ENCODE measurements at places on chromosomes 6 and 20.

DNA sequence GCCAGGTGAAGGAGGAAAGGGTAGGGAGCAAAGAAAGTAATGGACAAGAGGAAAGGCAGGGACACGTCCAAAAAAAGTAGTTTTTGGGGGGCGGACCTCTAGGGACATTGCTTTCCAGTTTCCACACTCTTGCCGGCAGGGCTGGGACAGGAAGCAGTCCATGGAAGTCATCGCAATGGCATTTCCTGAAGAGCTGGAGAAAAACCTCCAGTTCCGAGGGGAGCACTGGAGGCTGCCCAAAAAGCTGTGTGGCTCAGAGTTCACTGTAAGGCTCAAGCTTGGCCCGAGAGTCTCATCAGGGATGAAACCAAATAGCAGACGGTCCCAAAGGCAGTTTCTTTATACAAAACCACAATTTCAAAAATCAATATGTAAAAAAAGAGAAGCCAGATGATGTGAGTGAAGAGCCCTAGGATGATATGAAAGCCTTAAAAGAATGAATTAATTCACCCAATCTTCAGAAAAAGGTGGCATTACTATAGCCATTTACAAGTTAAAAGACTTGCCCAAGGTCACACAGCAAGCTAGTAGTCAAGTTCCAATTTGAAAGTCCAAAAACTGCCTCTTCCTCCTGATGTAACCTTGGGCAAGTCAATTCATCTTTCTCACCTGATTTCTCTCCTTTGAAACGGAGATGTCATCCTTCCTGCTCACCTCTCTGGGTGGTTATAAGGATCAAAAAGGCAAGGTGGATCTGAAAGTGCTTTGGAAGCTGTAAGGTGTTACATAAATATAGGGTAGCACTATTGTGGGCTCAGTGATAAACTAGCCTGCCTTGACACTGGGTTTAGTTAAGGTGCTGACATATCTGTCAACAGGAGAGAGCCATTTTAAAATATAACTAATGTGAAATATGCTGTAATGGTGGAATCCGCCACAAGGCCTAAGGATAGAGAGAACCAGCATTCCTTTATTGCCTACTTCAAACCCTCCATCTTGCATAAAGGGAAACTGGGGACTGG, 9.1 kb downstream of the BCL2L1 start:
- peak; percentile 98 for DNase-seq

DNA sequence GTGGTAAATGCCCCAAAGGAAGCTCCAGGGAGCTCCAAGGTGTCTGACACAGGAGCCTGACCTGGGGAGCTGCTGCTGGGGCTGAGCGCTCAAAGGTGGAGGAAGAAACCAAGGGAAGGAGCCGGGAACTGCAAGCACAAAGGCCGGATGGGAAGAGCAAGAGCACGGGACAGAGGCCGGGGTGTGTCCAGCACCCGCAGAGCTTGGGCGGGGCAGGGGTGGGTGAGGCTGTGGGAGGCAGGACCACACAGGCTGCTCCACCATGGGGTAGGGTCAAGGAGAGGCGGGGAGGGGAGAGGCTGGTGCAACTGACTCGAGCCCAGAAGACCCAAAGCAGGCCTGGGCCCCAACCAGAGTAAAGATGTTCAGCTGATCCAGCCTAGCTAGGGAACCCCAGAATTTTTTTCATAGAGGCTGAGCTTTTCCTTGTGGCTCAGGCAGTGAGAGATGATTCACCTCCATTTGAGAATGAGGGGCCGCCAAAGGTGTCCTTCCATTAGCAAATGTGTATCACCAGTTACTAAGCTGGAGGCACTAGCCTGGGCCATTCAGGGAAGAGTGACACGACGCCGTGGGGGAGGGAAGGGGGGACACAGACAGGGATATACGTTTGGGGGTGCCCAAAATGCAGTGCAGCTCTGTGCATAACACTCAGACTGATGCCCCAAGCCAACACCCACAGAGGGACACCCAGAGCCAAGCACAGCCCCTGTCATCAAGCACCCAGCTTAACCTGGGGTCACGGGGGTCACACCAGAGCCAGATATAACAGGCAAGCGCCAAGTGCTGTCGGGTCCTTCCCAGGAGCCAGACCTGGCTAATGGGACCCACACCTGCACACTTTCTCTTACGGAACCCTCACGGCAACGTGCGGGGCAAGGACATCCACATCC, 21.3 kb upstream of the TLDC2 start:
- peak; percentile 96 for DNase-seq

DNA sequence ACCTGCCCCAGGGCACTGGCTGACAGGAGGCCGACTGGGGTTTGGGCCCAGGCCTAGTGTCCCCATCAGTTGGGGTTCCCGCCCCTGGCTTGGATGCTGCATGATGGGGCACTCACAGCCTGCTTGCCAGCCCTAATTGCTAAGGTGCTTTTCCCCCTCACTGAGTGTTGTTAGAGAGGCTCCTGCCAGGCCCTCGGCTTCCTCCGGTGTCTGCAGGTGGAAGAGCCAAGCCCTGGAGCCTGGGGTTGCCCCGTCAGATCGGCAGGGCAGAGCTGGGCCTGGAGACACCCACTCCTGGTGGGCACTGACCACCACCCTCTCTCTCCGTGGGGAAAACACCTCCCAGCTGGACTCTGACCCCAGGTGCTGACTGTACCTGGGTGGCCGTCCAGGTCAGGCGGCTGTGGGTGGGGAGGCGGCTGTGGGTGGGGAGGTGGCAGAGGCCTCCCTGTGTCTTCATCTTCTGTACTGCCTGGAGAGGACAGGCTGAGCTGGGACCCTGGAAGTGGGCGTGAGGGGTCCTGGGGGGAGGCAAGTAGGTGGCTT, 6.0 kb upstream of the CABLES2 start:
- DNase-seq = peak; percentile 88

GRCh38 chr6:152642578-152643375, 5.6 kb upstream of the SYNE1 start:
- DNase-seq = peak; percentile 52

Measured in RWPE2 (cell line).